Fibroblast of skin of left biceps (primary cell): ENCODE measurements at places on chromosomes 6 and 20.

DNA sequence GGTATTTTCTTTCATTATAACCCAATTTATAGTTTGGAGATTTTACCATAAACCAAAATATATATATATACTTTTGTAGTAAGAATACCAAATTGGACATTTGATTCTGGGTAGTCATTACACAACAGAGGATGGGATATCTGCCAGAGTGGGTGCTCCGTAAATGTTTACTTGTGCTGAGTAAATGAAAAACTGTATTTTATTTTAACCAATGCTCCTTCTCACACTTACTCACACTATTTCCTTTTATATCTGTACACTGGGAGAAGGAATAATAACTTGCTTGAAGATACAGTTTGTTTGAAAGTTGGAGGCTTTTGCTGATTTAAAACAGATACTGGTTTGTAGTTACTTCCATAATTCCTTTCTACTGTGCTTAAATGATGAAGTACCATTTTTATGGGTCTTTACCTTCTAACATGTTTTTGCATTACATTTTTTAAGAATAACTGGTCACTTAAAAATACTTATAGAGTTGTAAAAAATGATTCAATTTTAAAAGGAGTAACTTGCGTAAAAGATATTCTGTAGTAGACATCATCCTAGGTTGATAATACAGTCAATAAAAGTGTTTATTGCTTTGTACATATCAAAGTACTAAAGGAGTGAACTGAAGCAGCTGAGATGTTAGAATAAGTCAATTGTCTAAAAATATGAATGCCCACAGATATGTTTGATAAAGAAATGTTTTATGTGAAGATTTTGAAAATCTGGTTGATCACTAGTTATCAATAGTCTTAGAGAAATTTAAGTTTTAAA lies 411.7 kb downstream of the UTRN start:
- DNase-seq, result no peak

- DNase-seq, result peak; percentile 30
These were observed 33.8 kb upstream of the MRPS10 start for GRCh38 chr6:42251500-42251899.

DNA sequence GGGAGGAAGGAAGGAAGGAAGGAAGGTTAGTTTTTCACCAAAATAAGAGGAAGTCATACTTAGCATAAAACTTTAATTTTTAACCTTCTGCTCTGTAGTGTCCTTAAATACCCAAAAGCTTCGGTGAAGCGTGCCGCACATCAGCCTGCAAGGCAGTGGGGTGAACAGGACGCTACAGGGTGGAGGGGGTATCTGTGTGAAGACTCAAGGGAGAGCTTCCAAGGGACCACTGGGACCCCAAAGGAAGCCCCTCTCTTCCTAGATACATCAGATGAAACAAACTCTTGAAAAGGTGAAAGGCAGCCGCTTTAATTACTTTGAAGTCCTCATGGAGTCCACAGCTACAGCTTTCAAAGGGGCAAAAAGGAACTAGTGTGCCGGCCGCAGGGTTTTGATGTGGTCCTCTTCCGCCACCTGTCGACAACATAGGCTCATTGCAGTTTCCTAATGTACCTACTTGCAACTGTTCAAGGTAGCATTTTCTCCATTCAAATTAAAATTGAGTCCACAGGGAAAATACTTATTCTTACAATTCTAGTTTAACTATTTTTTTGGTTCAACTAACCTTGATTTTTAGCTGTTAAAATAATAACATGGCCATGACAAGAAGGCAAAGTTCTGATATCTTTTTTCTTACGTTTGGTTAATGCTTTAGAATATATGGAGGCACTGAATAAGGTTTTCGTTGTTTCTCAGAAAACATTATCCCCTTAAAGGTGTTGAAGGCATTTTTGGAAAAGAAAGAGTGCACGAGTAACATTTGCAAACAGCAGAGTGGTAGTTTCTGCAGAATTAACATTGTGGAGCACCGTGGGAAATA lies 135.0 kb upstream of the RIPOR2 start:
- peak; percentile 45 for DNase-seq

DNA sequence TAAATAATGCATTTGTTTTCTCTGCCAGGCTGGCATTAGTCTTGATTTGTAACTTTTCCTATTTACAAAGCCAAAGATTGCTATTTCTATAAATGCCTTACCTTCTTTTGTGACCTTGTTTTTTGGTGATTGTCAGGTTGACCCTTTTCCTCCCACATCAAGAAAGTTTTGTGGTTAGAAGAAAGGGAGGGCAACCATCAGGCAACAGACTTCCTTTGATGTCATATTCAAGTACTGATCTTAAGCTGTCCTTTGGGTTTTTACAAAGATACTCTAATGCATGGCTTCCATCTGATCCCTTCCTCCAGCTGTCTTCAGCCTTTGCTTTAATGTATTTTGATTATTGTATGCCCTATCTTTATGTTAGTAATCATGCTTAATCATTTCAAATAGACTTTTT lies 23.9 kb downstream of the RNF217 start:
- no peak for DNase-seq

GRCh38 chr6:156685823-156686222 lies 91.4 kb upstream of the ARID1B start:
- DNase-seq, result no peak

GRCh38 chr6:82955841-82956240 lies 109.8 kb downstream of the UBE3D start:
- DNase-seq, result peak; percentile 52

- no peak for DNase-seq
These were observed 343.9 kb downstream of the SOX4 start for GRCh38 chr6:21937466-21937865.

DNA sequence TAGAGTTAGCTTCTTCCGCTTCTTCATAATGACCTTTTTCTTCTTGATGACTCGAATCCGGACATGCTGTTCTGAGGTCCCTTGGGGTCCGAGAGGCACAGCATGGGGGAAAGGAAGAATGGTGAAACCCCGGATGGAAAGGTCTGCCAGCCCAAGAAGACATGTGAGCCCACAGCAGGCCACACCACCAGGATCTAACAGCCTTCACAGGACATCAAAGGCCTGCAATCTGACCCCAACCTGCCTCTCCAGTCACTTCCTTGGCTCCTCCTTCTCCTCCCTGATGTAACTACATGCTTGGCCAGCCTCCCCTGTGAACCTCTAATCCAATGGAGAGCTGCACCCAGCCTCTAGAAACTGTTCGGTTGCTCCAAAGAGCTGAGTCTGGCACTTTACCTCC lies 1.6 kb downstream of the CPXM1 start:
- no peak for DNase-seq

GRCh38 chr6:132268209-132268608 lies 133.1 kb downstream of the MOXD1 start:
- DNase-seq, result no peak
